ENCODE measurements at places on chromosomes 3 and 15.

DNA sequence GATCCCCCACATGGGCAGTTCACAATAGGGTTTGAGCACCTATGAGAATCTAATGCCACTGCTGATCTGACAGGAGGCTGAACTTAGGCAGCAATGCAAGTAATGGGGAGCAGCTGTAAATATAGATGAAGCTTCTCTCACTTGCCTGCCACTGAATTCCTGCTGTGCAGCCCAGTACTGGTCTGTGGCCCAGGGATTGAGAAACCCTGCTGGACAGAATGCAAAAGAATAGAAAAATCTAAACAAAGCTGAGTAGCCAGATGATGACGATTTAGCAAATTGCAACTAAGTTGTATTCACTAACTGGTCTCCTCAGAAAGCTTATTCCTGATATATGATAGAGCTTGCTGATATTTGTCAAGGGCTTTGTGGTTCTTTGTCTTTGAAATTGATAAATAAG is 34.3 kb upstream of the APH1B start:
- DNase-seq = no peak

- DNase-seq = peak; percentile 66
These were observed 11.7 kb downstream of the PXYLP1 start for GRCh38 chr3:141243271-141243707.

DNA sequence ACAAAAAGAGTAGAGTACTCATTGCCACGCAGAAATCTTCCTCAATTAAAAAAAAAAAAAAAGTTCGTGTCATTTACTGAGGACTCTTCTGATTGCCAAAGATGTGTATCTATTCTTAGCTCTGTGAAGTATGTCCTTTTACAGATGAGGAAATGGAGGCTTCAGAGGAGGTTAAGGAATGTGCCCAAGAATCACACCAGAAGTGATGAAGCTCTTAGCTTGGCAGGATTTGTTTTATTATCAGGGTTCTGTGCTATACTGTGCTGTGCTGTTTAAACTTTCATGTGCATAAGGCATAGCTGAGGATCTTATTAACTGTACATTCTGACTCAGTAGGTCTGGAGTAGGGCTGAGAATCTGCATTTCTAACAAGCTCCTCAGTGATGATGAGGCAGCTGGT is 665.2 kb upstream of the ADAMTS9 start:
- no peak for DNase-seq

DNA sequence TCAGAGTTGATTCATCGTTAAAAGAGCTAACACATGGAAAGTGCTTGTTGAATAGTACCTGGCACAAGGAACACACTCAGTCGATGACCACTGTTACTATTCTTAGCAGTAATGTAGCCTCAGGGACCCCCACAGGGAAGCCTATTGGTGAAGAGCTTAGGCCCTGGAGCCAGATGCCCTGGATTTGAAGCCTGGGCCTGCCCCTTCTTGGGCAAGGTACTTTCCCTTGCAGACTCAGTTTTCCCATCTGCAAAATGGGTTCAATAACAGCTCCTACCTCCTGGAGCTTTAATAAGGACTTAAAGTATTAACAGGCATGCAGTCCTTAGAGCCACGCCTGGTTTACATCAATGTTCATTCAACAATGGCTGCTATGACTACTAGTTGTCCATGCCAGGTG is 96.9 kb upstream of the WNT5A start:
- DNase-seq = no peak

DNA sequence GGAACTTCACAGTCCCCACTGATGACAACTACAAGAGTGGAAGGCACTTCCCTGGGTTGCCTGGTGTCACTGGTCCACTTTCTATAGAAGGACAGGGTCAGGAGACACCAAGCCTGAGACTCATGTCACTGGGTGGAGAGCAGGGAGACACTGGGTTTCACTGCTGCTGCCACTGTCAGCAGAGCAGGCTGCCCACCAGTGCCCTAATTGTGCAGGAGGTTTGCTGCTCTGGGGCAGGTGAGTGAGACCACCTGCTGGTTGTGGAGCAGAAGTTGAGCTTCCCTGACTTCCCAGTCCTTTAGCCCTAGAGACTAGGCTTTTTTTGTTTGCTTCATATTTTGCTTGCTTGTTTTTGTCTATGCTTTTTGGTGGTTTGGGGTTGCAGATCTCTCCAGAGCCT is 528.4 kb upstream of the RGMA start:
- no peak for DNase-seq

GRCh38 chr3:85148036-85148435 is 189.2 kb downstream of the CADM2 start:
- no peak for DNase-seq

- DNase-seq = no peak
These were observed 20.0 kb downstream of the LIPC start for GRCh38 chr15:58451826-58452225.

- no peak for DNase-seq
These were observed 99.1 kb downstream of the SLC49A4 start for GRCh38 chr3:122893754-122894668.

GRCh38 chr3:155517903-155518302 is 224.4 kb upstream of the STRIT1 start:
- DNase-seq = no peak

- DNase-seq = no peak
These were observed 79.1 kb upstream of the FAN1 start for GRCh38 chr15:30824518-30825195.

GRCh38 chr3:112308151-112308911 is 14.3 kb upstream of the SLC9C1 start:
- no peak for DNase-seq

DNA sequence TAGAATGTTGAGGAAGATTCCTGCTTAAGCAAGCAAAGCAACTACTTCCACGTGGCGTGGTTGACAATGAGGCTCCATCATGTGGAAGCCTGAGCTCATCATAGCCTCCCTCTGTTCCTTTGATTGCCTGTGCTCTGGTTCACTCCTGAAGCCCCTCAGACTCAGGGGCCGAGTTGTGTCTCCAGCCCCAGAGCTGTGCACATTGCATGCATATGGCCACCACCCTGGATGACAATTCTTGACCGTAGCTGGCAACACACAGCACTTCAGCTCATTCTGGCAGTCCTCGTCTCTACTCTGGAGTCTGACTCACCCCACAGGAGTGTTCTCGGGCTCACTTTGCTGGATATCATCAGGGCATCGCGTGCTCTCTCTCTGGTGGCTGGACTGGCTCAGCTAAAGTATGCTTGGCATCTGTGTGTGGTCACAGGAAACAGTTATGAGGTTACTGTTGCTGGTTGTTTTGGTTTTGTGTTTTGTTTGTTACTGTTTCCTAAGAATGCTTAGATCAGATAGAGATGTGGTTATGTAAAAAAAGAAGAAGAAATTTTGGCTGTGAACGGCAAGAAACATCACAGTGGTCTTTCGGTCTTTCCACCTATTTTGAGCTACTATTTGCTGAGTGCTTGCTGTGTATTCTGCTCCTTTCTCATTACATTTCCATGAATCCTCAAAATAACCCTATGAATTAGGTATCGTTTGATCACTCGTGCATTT is 41.6 kb upstream of the MRPS22 start:
- no peak for DNase-seq

DNA sequence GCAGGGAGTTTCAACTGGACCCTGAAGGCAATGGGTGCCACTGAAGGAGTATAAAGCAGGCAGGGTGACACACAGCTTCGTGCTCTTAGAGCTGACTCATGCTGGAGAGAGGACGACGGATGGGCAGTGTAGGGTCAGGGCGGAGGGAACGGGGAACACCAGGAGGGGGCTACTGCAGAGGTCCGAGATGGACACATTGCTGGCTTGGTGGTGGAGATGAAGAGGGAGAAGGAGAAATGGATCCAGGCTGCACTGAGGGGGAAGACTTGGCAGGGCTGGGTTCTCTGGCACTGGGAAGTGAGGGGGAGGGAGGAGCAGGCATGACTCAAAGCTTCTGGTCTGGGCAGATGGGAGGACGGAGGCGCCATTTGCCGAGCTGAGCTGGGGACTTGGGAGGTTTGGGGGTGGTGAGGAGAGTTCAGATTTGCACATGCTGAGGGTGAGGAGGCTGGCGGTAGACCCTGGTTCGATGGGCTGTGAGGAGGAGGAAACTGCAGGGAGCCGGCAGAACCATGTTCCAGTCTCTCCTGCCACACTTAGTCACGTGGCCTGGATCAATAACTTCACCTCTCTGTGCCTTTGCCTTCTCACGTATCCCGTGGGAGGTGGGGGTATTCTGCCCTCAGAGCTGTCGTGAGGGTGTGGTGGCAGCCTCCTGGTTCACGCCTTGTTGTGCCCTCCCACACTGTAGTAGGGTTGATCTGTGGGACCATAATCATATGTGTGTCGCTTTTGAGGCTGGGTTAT is 4.6 kb upstream of the KCTD6 start:
- DNase-seq = no peak

GRCh38 chr15:76776480-76776879 is 128.7 kb downstream of the SCAPER start:
- DNase-seq = no peak

DNA sequence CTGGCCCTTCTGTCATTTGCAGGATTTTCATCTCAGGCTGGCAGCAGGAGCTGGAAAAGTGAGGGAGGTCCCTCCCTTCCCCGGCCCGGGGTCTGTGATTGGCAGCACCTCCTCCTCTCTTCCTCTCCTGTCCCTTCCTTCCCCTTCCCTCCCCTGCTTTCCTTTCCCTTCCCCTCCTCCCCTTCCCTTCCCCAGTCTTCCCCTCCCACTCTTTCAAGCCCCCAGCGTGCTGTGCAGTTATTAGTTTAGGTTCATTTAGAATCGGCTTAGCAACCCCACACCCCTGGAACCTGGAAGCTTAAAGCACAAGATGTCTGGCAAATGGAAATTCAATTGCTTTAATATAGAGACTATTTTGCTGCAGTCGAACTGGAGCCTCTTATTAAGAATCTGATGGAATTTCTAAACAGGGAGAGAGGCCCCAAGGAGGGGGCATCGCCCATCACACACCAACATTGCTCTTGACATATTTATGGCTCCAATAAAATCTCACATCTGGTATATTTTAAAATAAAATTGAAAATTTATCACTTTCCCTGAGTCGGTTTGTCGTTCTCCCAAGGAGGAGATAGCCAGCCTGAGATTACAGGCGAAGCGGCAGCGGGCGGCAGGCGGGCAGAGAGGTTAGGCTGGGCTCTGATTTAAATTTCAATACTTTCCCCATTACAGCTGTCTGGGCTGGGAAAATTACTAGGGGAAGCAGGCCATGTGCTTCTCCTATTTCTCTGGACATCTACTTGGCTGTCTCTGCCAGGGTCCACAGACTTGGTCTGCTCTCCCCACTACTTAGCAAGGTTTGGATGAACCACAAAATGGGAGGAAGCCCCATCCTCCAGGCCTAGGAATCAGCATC is 98.9 kb downstream of the LINGO1 start:
- no peak for DNase-seq

- DNase-seq = no peak
These were observed 805 bp upstream of the SEC22C start for GRCh38 chr3:42582474-42583070.

DNA sequence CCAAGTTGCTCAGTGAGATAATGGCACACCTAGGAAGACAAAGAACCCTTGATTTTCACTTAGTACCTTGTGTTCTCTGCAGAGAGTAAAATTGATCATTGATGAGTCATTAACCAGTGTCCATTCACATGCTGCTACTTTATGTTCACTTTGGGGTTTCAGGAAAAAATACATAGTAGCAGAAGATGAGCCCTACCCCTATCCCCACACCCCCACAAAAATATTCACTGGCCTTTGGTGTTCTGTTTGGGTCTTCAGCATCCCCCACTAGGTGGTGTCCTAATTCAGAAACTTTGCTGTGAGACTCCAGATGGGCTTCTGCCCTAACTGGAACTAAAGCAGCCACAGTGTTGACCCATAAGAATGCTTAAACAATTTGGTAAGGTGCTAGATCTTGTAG is 178.8 kb downstream of the KLHL25 start:
- no peak for DNase-seq

DNA sequence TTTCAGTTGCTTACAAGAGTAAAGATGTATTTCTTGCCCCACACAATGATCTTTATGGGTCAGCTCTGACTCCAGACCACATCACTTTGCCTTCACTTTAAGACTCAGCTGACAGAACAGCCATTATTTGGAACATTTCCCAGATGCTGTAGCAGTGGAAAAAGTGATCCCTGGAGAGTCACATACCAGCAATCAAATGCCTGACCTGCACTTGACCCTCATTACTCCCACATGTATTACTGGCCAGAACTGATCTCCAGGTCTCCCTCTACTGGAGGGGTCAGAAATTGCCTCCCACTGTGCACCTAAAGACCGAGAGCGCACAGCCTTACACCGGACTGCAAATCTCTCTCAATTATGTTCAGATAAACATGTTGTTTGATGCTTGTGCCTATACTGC is 88.6 kb upstream of the ZNF385D start:
- no peak for DNase-seq

DNA sequence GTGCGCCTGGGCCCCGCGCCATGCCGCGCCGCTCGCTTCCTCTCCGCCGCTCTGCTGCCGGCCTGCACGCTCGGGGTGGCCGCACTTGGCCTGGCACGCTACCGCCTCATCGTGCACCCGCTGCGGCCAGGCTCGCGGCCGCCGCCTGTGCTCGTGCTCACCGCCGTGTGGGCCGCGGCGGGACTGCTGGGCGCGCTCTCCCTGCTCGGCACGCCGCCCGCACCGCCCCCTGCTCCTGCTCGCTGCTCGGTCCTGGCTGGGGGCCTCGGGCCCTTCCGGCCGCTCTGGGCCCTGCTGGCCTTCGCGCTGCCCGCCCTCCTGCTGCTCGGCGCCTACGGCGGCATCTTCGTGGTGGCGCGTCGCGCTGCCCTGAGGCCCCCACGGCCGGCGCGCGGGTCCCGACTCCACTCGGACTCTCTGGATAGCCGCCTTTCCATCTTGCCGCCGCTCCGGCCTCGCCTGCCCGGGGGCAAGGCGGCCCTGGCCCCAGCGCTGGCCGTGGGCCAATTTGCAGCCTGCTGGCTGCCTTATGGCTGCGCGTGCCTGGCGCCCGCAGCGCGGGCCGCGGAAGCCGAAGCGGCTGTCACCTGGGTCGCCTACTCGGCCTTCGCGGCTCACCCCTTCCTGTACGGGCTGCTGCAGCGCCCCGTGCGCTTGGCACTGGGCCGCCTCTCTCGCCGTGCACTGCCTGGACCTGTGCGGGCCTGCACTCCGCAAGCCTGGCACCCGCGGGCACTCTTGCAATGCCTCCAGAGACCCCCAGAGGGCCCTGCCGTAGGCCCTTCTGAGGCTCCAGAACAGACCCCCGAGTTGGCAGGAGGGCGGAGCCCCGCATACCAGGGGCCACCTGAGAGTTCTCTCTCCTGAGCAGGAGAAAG is 951 bp downstream of the GPR62 start:
- peak; percentile 59 for DNase-seq

GRCh38 chr3:184716622-184717398 is 4.9 kb upstream of the MAGEF1 start:
- no peak for DNase-seq

DNA sequence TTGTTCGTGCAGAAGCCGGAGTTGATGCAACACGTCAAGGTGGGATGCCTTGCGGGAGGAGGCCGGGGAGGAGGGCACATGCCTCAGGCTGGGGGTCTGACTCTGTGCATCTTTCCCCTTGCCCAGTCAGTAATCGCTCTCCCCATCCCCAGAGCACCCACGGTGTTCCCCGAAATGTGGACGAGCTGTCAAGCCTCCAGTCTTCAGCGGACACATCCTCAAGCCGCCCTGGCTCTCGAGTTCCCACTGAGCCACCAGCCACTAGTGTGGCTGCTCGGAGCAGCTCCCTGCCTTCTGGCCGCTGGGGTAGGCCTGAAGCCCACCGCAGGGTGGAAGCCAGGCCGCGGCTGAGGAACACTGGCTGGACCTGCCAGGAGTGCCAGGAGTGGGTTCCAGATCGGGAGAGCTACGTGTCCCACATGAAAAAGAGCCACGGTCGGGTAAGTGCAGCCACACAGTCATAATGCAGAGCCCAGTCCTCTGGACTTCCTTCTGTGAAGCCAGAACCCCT is 18.7 kb upstream of the ALPK3 start:
- no peak for DNase-seq
